ENCODE measurements at places on chromosomes 5 and 9. TPM values are rescaled to one million over a fixed set of nuclear protein-coding genes. Genes with fewer than 3 reads are reported as not detected.

TEK gene
- total RNA-seq: not detected

PCDHGA12 gene
- not detected for total RNA-seq

TRIM7 gene
- 2.7 TPM for total RNA-seq

- ATAC-seq: no peak
Measured at GRCh38 chr5:149851211-149851610, 93.4 kb downstream of the PDE6A start.

GRCh38 chr9:115461280-115461679 lies 343.3 kb upstream of the TNC start:
- no peak for ATAC-seq
